ENCODE measurements at places on chromosomes 1 and 21. TPM values are rescaled to one million over a fixed set of nuclear protein-coding genes. Genes with fewer than 3 reads are reported as not detected.

MAN1C1 gene
- 1.6 TPM for total RNA-seq

ALPL gene
- 7.2 TPM for total RNA-seq

DYNLT4 gene
- total RNA-seq, result not detected

HSPB7 gene
- total RNA-seq, result not detected

FHAD1 gene
- total RNA-seq, result 0.51 TPM

NPHP4 gene
- total RNA-seq, result 9.9 TPM

SDC3 gene
- total RNA-seq, result 72.0 TPM

SPATA17 gene
- 0.89 TPM for total RNA-seq

DMRTB1 gene
- not detected for total RNA-seq

KCNA3 gene
- not detected for total RNA-seq

RUNX1 gene
- total RNA-seq, result 28.4 TPM

TAS1R1 gene
- not detected for total RNA-seq

CD101 gene
- total RNA-seq, result 1.6 TPM

DEPDC1 gene
- 43.0 TPM for total RNA-seq

FBXO2 gene
- total RNA-seq, result 1.1 TPM

RNF220 gene
- total RNA-seq, result 105 TPM

DPT gene
- not detected for total RNA-seq

NBPF11 gene
- 2.0 TPM for total RNA-seq

SPTA1 gene
- not detected for total RNA-seq

SRRM1 gene
- 40.7 TPM for total RNA-seq

CCDC30 gene
- 0.49 TPM for total RNA-seq

RPF1 gene
- 17.9 TPM for total RNA-seq

FLG2 gene
- not detected for total RNA-seq

TINAGL1 gene
- 352 TPM for total RNA-seq

KCNN3 gene
- total RNA-seq, result under 0.01 TPM

ITLN2 gene
- not detected for total RNA-seq

CASQ1 gene
- total RNA-seq, result not detected

SIPA1L2 gene
- 29.8 TPM for total RNA-seq

RXFP4 gene
- total RNA-seq, result not detected

GBP7 gene
- not detected for total RNA-seq

TNNI3K gene
- total RNA-seq, result under 0.01 TPM
